ENCODE measurements at places on chromosomes 4 and X.

DNA sequence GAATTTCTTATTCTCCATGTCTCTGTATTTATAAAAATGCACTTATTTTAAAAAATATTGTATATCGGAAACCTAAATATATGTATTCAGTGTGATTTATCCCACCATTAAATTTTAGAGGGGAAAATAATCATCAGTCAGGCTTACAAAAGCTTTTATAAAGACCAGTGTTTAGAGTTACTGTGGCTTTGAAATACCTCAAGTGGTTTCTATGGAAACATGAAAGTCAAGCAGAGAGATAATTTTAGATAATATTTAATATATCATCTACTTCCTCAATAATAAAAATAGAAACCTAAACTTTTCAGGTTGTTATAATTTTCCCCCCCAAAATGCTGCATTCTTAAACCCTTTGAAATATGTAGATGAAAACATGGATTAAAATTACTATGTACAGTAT lies 332.9 kb upstream of the PITX2 start:
- no peak overlapping the region for H3K4me3 ChIP-seq
- H3K4me1 ChIP-seq, result no peaks in the 10 kb centered on the region
- H3K36me3 ChIP-seq, result no peaks in the 10 kb centered on the region
- no peak overlapping the region for H3K27ac ChIP-seq
- H3K27me3 ChIP-seq, result no peaks in the 10 kb centered on the region

GRCh38 chr4:151276787-151277562 lies at the start of gene PRSS48:
Gene PRSS48, plus strand, starts transcription at chr4:151277161. Its CDS starts 12 bp downstream, at chr4:151277173.
- peak; percentile 95 for DNase-seq
- no peaks in the 10 kb centered on the region for H3K27me3 ChIP-seq
- H3K36me3 ChIP-seq, result no peaks in the 10 kb centered on the region
- no peak within 1 kb of the TSS for H3K27ac ChIP-seq
- no peak within 1 kb of the TSS for H3K4me3 ChIP-seq

DNA sequence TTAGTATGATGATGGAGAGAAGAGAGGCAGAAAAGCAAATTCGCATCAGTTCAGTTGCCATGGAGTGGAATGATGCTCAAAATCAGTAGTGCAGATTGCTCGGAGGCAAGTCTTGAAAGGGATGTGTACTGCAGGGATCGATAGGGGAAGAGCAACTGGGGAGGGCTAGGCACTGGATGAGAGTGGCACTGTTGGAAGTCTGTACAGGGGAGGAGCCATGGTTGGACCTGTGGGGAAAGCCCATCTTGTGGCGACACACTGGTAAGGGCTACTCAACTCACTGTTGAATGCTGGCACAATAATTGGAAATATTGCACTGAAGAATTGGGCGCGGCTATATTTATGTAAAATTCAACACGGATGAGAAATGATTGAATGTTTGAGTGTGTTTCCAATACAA lies 1.2 kb downstream of the RAB9B start:
- no peak for DNase-seq
- H3K36me3 ChIP-seq, result no peaks in the 10 kb centered on the region
- no peak overlapping the region for H3K27ac ChIP-seq
- no peaks in the 10 kb centered on the region for H3K27me3 ChIP-seq

GRCh38 chrX:18424482-18425198 lies 768 bp upstream of the CDKL5 start:
- H3K27ac ChIP-seq, result no peak overlapping the region
- H3K36me3 ChIP-seq, result no peaks in the 10 kb centered on the region
- no peaks in the 10 kb centered on the region for H3K4me1 ChIP-seq
- H3K4me3 ChIP-seq, result peak overlapping the region; percentile 62
- no peaks in the 10 kb centered on the region for H3K27me3 ChIP-seq

- H3K4me3 ChIP-seq, result no peak overlapping the region
- H3K27ac ChIP-seq, result no peak overlapping the region
- H3K36me3 ChIP-seq, result no peaks in the 10 kb centered on the region
- H3K4me1 ChIP-seq, result no peaks in the 10 kb centered on the region
These were observed 81.5 kb downstream of the COX18 start for GRCh38 chr4:72987741-72988729.

DNA sequence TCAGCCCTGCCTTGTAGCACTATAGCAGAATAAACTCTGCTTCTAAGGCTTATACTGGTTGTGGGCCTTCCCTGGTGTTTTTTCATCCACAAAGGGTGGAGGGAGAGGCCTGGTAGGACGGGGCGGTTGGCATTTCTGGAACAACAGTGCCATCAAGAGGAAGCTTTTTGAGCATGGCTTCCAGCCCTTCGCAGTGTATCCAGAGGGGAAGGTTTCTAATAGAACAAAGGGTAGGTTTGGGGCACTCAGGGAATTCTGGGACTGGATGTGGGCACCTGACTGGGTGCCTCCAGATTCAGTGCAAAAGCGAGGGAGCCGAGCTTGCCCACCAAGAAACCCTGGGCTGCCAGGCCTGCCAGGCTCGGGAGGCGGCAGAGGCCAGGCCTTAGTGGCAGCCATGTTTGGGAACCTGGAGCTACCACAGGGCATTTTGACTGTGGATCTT lies 229.6 kb upstream of the AGTR2 start:
- H3K36me3 ChIP-seq, result no peaks in the 10 kb centered on the region
- H3K4me3 ChIP-seq, result no peak overlapping the region
- no peak overlapping the region for H3K27ac ChIP-seq
- DNase-seq, result peak; percentile 78

GRCh38 chrX:109732017-109732801 lies 848 bp downstream of the ACSL4 start:
- no peaks in the 10 kb centered on the region for H3K36me3 ChIP-seq
- H3K27me3 ChIP-seq, result no peaks in the 10 kb centered on the region
- DNase-seq, result peak; percentile 26
- H3K27ac ChIP-seq, result peak overlapping the region; percentile 37

DNA sequence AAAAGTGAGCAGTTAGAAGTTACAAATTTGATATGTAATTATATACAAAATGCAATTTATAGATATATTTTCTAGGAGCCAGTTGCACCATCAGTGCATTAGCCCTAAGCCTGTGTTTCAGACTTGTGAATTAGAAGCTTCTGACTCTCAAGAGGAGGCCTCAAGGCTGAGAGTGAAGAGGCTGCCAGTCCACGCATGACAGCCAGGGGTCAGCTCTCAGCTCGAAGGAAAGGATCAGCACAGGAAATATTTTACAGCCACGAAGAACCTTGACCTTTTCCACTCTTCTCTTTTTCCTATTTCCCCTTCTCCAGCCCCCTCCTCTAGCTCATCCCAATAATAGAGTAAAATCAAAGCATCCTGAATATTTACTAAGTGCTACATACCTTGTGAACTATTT lies 642.4 kb downstream of the TRIML1 start:
- peak; percentile 68 for DNase-seq
- H3K4me1 ChIP-seq, result no peaks in the 10 kb centered on the region
- H3K4me3 ChIP-seq, result no peak overlapping the region
- H3K27me3 ChIP-seq, result no peaks in the 10 kb centered on the region
- H3K36me3 ChIP-seq, result no peaks in the 10 kb centered on the region

GRCh38 chr4:33369446-33369845 lies 2649.3 kb downstream of the PCDH7 start:
- DNase-seq, result no peak
- no peaks in the 10 kb centered on the region for H3K27me3 ChIP-seq

GRCh38 chr4:105002278-105002677 lies 144.4 kb upstream of the TET2 start:
- H3K4me1 ChIP-seq, result no peaks in the 10 kb centered on the region
- no peaks in the 10 kb centered on the region for H3K36me3 ChIP-seq
- H3K4me3 ChIP-seq, result no peak overlapping the region
- DNase-seq, result no peak
- H3K27ac ChIP-seq, result no peak overlapping the region

GRCh38 chrX:3711331-3711917 lies 2.0 kb downstream of the PRKX start:
- DNase-seq, result no peak
- no peak overlapping the region for H3K4me3 ChIP-seq
- H3K36me3 ChIP-seq, result no peaks in the 10 kb centered on the region

DNA sequence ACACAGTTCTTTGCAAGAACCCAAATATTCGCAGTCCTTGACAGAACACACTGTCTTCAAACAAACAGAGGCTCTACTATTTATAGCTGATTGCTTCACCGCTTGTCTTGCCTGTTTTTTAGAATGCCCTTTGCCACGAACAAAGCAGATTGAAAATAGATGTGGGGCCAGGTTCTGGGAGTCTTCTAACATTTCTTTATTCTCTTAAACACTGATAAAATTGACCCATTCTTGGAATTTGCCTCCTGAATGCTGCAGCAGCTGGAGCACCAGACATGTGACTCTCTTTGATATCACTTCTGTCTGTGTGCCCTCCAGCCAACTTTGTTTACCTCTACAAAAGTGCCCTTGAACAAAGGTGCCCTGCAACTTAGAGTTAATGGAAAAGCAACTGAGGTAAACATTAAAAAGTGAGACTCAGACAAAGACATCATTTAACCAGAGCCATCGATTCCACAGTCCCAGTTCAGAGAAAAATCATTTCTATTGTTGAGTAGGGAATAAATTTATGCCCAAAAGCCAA lies 64.2 kb upstream of the SPP1 start:
- H3K36me3 ChIP-seq, result no peaks in the 10 kb centered on the region
- H3K4me1 ChIP-seq, result peaks cover 20% of the 10 kb centered on the region
- H3K27me3 ChIP-seq, result no peaks in the 10 kb centered on the region
- peak overlapping the region; percentile 66 for H3K27ac ChIP-seq

DNA sequence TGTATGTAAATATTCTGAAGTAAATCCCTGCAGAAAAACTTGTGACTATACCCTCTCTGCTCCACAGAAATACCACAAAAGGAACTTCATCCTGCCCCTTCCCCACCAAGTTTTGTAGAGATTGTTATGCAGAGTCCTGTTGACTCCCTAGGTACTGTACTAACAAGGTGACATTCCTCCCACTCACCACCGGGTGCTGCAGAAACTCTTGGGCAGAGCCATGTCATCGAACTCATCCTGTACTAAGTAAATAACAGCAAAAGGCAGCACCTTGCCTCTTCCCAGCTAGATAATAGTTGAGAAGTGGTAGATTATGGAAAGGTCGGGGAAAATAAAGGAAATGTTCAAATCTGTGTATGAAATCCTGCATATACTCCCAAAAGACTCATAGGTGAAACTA lies 233.3 kb downstream of the STPG2 start:
- no peaks in the 10 kb centered on the region for H3K36me3 ChIP-seq
- H3K4me1 ChIP-seq, result no peaks in the 10 kb centered on the region

- H3K27me3 ChIP-seq, result no peaks in the 10 kb centered on the region
- no peak overlapping the region for H3K4me3 ChIP-seq
- H3K36me3 ChIP-seq, result no peaks in the 10 kb centered on the region
- no peaks in the 10 kb centered on the region for H3K4me1 ChIP-seq
- H3K27ac ChIP-seq, result no peak overlapping the region
- no peak for DNase-seq
These were observed 31.1 kb upstream of the SH3D19 start for GRCh38 chr4:151356510-151356909.

- H3K27me3 ChIP-seq, result no peaks in the 10 kb centered on the region
- no peak overlapping the region for H3K4me3 ChIP-seq
- peak; percentile 71 for DNase-seq
- no peak overlapping the region for H3K27ac ChIP-seq
- peaks cover 3% of the 10 kb centered on the region for H3K4me1 ChIP-seq
These were observed 70.0 kb upstream of the FAM241A start for GRCh38 chr4:112075129-112075753.

DNA sequence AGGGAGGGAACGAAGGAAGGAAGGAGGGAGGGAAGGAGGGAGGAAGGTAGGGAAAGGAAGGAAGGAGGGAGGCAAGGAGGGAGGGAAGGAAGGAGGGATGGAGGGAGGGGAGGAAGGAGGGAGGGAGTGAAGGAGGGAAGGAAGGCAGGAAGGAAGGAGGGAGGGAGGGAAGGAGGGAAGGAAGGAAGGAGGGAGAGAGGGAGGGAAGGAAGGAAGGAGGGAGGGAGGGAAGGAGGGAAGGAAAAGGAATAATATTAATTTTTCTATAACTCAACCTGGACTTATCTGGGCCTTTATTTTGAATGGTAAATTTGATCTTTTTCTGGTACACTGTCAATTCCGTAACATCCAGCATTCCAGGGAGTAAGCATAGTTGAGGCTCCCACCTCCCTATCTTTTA lies 244.2 kb downstream of the SPRY1 start:
- H3K27ac ChIP-seq, result no peak overlapping the region
- no peak for DNase-seq
- no peaks in the 10 kb centered on the region for H3K4me1 ChIP-seq
- H3K36me3 ChIP-seq, result no peaks in the 10 kb centered on the region
- H3K27me3 ChIP-seq, result no peaks in the 10 kb centered on the region

- no peaks in the 10 kb centered on the region for H3K27me3 ChIP-seq
- H3K4me1 ChIP-seq, result no peaks in the 10 kb centered on the region
- no peak for DNase-seq
These were observed 346.2 kb downstream of the ARHGAP10 start for GRCh38 chr4:148078061-148078460.

GRCh38 chr4:54493862-54494261 lies 163.9 kb upstream of the KIT start:
- no peaks in the 10 kb centered on the region for H3K27me3 ChIP-seq
- no peak for DNase-seq
- no peak overlapping the region for H3K4me3 ChIP-seq
- H3K36me3 ChIP-seq, result no peaks in the 10 kb centered on the region
- H3K4me1 ChIP-seq, result peaks cover 7% of the 10 kb centered on the region

- DNase-seq, result no peak
- no peaks in the 10 kb centered on the region for H3K4me1 ChIP-seq
These were observed 29.8 kb upstream of the ESX1 start for GRCh38 chrX:104284507-104284906.

DNA sequence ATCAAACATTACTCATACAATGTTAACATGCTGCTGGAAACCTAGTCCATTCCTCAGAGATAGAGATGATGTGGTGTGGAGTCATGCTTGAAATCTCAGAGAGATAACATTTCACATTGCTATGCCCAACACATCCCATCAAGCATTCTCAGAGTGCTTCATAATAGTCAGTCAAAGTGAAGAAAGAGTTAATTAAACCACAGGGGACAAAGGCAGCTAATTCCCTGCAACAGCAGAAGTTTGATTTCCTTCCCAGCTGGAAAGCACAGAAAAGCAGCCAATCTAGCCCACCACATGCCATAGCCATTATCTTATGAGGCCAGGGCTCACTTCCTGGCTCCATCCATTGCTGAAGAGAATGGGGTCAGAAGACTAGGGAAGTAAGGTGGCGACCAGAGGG lies 8.9 kb downstream of the KDR start:
- H3K36me3 ChIP-seq, result no peaks in the 10 kb centered on the region
- DNase-seq, result peak; percentile 87

- no peak overlapping the region for H3K4me3 ChIP-seq
- DNase-seq, result no peak
- H3K27me3 ChIP-seq, result no peaks in the 10 kb centered on the region
These were observed 34.7 kb downstream of the NHS start for GRCh38 chrX:17409566-17410290.

DNA sequence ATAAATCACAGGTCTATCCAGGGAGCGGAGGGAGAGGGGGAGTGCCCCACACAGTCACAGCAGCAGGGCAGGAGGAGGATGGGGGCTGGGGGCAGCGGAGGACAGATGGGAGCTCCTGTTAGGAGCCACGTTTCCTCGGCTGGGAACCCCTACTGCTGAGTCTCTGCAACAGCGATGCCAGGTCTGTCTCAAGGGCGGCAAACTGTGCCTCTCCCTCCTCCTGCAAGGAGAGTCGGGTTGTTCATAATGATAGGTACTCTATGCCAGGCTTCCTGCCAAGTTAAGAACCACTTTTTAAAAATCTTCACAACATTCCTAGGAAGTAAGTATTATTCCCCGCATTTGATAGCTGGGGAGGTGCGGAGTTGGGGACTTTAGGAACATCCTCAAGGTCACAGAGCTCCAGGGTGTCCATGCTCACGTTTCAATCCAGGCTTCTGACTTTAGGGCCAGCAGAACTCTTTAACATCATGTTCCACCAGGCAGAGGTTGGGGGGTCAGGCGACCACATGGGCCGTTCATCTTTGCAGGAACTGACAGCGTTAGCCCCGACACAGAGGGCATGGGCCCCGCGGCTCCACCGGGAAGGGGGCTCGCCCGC lies 98.3 kb upstream of the MAML3 start:
- H3K27ac ChIP-seq, result peak overlapping the region; percentile 80
- DNase-seq, result peak; percentile 79
- H3K36me3 ChIP-seq, result no peaks in the 10 kb centered on the region
- H3K4me1 ChIP-seq, result peaks cover 18% of the 10 kb centered on the region
- no peaks in the 10 kb centered on the region for H3K27me3 ChIP-seq
- no peak overlapping the region for H3K4me3 ChIP-seq
